ENCODE measurements at places on chromosomes 1 and 21. TPM values are rescaled to one million over a fixed set of nuclear protein-coding genes. Genes with fewer than 3 reads are reported as not detected.

DNA sequence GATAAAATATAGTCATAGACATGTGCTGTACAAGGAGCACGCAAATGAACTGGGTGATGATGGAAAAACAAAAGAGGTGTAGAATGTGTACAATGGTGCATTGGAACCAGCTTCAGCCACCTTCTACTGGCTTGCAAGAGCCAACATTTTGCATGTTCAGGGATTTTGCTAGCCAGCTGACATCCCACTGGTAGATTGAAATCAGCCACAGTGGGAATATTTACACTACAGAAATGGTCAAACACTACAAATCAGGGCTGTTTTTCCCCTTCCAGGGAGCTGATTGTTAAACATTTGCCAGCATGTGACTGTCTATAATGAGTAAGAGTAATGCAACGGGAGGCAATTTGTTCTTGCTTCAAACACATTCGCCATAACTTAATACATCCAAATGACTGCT lies 23.2 kb downstream of the PMVK start:
- no peak for DNase-seq
- no peaks in the 10 kb centered on the region for H3K27me3 ChIP-seq
- no peaks in the 10 kb centered on the region for H3K36me3 ChIP-seq
- no peaks in the 10 kb centered on the region for H3K4me1 ChIP-seq
- no peak overlapping the region for H3K27ac ChIP-seq

DNA sequence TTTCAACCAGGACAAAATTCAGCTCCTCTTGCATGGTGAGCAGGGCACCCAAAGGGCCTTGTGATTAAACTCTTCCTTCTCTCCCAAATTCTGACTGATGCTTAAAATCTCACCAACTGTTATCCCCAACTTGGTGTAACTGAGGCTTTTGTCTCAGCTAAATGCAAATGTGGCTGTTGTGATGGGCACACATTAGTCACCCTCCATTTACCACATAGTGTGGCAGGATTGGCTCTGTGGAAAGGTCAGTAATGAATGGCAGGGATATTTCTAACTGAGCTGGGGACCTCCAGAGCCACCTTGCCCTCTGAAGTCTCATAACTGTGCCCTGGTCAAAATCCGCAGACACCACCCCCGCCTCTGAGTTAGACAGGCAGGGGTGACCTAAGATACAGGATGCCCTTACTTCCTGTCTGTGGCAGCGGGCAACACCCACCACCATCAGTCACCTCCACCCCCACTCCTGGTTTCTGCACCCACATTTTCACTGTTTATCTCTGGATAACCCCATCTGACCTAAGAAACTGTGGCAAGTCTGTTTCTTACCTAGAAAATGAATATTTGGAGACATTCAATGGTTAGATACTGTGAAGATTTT lies 25.4 kb upstream of the RGS16 start:
- no peak for DNase-seq
- H3K27ac ChIP-seq = no peak overlapping the region

Gene IGSF9
- total RNA-seq = 0.12 TPM

Gene FAM131C
- total RNA-seq = 1.3 TPM

Gene SLAMF9
- not detected for total RNA-seq

Gene TEKT2
- not detected for total RNA-seq

Gene HORMAD1
- total RNA-seq = 0.45 TPM

Gene OVAAL
- not detected for total RNA-seq
